ENCODE measurements at places on chromosomes 4 and X. TPM values are rescaled to one million over a fixed set of nuclear protein-coding genes. Genes with fewer than 3 reads are reported as not detected.

The GAGE12F gene
- total RNA-seq = not detected

The GNRHR gene
- total RNA-seq = not detected

The TLR3 gene
- total RNA-seq = 0.47 TPM

The PABPC4L gene
- not detected for total RNA-seq

The STS gene
- total RNA-seq = 1.6 TPM
